ENCODE measurements at places on chromosomes 4 and X. TPM values are rescaled to one million over a fixed set of nuclear protein-coding genes. Genes with fewer than 3 reads are reported as not detected.

The NAA11 gene
- not detected for total RNA-seq

The PRDM5 gene
- 3.5 TPM for total RNA-seq

The TASL gene
- total RNA-seq: not detected

The HEPH gene
- not detected for total RNA-seq

The CENPVL2 gene
- not detected for total RNA-seq

The RTL9 gene
- total RNA-seq: 0.09 TPM

The FGFBP1 gene
- 5.1 TPM for total RNA-seq

The LRIT3 gene
- total RNA-seq: not detected

The WFS1 gene
- total RNA-seq: 12.1 TPM

The HSFX4 gene
- total RNA-seq: not detected

The CPLX1 gene
- 1.2 TPM for total RNA-seq

The TRIML2 gene
- 45.0 TPM for total RNA-seq

The PAK3 gene
- total RNA-seq: not detected

The MAMLD1 gene
- 6.8 TPM for total RNA-seq

The MXRA5 gene
- total RNA-seq: not detected

The UGT2B15 gene
- total RNA-seq: not detected

The CDX4 gene
- not detected for total RNA-seq

The PCDH19 gene
- total RNA-seq: 0.04 TPM

The SMR3A gene
- total RNA-seq: not detected

The NAAA gene
- 21.9 TPM for total RNA-seq

The COL25A1 gene
- not detected for total RNA-seq

The CENPVL1 gene
- total RNA-seq: not detected

The HTR2C gene
- total RNA-seq: not detected

The TTC29 gene
- not detected for total RNA-seq
